ENCODE measurements at places on chromosomes 7 and 10.

DNA sequence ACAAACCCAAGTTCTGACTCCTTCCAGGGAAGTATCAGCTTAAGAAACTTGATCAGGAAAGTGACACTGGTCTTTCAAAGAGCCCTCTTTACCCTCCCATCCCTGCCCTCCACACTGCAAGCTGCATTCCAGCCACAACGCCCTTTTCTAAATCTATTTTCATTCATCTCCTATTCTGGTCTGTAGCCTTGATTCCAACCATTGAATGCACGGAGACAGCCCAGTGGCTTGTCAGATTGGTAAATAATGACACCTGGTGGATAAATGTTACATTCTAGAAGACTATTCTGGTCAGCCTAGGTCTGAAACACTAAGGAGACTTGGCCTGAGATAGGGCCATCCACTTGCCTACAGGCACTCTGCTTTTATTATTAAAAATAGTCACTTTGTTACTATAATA, 20.9 kb downstream of the MORN4 start:
- no peak for DNase-seq

DNA sequence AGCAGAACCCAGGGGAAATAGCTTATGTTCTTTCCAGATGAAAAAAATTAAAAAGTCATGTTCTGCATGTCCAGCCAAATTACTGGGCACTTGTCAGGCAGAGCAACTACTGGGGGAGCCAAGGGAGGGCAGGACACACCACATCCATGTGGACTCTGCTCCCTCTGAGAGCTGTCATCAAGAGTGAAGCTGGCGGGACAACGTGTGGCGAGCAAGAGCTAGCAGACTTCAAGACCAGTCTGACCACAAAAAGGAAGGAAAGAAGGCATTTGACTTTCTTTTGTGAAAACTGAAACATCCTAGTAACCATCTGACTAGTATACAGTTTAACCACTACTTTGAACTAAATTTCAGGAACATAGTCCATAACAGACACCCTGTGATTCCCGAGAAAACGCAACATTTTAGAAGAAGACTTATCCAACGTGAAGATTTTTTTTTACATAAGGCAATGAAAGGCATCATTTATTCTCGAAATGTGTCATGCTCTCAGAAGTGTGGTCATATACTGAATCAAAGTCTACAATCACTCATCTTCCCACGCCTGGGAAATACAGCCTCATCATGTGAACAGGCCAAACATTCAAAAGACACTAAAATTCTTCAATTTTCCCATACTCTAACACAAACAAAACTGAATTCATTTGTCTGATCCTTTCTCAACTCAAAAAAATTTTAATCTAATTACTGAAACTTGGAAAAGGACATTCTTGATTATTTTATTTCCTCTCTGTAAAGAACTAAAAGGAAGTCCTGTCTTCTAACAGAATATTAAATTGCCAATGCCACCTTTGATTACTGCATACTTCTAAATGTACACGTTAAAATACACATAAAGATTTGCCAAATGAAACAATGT, 15.5 kb downstream of the CYTH3 start:
- DNase-seq, result no peak

- no peak for DNase-seq
These were observed 626.5 kb upstream of the AUTS2 start for GRCh38 chr7:68971634-68972340.

- no peak for DNase-seq
These were observed 7.0 kb downstream of the RTKN2 start for GRCh38 chr10:62261666-62262065.

- DNase-seq, result no peak
These were observed 153.2 kb downstream of the NEBL start for GRCh38 chr10:20743942-20744341.

DNA sequence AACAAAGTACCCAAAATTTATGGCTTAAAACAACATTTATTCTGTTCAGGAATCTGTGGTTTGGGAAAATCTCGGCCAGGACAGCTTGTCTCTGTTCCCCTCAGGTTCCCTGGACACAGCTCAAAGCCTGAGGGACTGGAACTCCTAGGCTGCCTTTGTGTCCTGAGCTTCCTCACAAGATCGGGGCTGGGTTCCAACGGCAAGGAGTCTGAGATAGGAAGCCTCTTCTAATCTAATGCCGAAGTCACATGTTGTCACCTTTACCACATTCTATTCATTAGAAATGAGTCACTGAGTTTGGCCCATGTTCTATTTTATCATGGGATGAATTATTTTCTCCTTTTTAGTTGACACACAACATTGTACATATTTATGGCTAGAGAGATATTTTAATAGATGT, 80.5 kb downstream of the ANKRD26 start:
- DNase-seq, result no peak

- no peak for DNase-seq
These were observed 279.2 kb upstream of the DPP6 start for GRCh38 chr7:153772966-153773365.
